ENCODE measurements at places on chromosomes 3 and 15.

- no peak for DNase-seq
Measured at GRCh38 chr3:188241883-188242282, 87.9 kb downstream of the LPP start.

- no peak for DNase-seq
Measured at GRCh38 chr15:92846741-92847140, 53.4 kb upstream of the CHD2 start.

DNA sequence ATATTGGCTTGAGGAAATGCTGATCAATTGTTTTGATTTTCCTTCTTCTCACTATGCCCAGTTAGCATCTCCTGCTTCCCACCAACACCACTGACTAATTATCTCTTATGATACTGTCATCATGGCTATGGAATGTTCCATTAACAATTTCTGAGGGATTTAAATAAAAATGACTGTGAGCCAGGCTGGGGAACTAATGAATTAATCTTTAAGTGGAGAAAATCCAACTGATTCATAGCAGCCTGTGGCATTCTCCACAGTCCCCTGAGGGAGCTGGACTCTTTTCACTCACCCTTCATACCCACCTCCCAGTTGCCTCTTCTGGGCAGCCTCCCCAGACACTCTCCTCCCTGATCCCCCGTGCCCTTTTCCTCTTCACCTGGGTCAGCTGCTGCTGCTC lies 353.6 kb downstream of the CLSTN2 start:
- DNase-seq = no peak

DNA sequence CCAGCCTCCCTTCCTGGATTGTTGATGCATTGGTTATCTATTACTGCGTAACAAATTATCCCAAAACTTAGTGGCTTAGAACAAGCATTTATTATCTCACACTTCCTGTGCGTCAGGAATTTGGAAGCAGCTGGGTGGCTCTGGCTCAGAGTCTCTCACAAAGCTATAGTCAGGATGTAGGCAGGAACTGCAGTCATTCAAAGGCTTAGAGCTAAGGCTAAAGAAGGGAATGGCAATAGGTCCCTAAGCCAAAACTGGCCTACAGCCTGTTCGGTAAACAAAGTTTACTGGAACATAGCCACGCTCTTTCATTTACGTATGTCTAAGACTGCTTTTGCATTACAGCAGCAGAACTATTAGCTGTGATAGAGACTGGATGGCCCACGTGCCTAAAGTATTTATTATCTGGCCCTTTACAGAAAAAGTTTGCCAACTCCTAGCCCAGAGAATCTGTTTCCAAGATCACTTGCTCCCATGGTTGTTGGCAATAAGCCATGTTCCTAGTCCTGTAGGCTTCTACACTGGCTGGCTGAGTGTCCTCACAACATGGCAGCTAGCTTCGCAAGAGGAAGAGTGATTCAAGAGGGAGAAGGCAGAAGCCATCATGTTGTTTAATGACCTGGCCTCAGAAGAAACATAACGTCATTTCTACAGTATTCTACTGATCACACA lies 132.4 kb downstream of the SNRK start:
- no peak for DNase-seq

DNA sequence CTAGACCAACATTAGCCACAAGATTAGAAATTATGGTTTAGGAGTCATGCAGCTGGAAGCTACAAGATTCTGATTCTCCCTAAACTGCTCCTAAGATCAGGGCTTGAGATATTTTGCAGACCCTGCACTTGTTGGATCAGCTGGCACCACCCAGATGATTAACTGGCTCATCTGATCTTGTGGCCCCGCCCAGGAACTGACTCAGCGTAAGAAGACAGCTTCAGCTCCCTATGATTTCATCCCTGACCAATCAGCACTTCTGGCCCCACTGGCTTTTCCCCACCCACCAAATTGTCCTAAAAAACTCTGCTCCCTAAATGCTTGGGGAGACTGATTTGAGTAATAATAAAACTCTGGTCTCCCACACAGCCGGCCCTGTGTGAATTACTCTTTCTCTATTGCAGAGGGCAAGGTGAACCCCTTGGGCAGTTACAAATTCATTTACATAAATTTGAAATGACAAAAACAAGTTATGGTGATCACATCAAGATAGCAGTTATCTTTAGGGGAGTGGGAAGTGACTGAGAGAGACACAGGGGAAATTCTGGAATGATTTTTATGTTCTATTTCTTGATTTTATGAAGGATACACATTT lies 76.5 kb downstream of the CD200R1L start:
- no peak for DNase-seq

DNA sequence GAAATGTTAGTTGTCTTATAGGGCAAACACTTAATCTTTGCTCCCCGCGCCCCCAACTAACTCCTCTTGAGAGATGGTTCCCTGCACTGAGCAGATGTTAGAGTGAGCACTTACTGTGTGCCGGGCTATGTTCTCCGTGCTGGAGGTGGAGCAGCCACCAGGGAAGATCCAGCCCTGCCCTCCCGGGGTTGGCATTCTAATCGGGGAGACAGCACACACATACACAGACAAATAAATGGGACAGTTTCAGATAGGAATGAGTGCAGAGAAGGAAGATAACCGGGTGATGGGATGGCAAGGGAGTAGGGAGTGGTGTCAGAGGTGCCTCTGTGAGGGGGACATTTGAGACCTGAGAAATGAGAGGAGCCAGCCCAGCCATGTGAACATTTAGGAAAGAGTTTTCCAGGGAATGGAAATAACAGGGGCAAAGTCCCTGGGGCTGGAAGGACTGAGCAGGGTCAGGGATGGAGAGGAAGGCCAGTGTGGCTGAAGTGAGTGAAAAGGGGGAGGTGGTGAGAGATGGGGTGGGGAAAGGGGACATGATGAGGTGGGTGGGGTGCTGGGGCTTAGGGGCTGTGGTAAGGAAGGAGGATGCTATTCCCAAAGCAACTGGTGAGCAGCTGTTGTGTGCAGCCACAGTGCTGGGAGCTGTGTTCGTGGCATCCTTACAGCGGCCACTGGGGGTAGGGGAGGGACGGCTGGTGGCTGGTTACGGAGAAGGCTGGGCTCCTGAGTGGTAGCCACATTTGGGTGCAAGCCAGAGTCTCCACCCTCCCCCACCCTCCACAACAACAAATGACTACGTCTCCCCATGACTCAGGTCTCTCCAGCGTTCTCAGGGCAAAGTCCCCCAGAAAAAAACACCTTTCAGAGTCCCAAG lies 15.4 kb upstream of the FGD5 start:
- no peak for DNase-seq

- DNase-seq = no peak
Measured at GRCh38 chr3:149767720-149768119, 15.4 kb upstream of the COMMD2 start.

DNA sequence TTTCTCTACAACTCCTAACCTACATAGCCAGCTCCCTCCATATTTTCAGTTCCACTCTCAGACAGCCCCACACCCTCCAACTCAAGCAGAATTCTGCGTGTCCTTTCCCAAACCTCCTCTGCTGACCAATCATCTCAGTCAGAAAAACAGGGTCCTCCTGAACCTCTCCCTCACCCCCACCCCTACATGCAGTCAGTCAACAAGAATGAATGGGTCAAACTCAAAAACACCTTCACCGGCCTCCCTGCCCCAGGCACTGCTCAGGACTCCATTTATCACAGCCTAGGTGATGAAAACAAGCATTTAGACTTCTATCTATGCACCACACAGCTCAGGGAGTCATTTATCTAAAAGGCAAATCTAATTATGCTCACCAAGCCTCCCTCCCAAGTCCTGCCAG lies 32.4 kb downstream of the MYL3 start:
- DNase-seq = no peak

DNA sequence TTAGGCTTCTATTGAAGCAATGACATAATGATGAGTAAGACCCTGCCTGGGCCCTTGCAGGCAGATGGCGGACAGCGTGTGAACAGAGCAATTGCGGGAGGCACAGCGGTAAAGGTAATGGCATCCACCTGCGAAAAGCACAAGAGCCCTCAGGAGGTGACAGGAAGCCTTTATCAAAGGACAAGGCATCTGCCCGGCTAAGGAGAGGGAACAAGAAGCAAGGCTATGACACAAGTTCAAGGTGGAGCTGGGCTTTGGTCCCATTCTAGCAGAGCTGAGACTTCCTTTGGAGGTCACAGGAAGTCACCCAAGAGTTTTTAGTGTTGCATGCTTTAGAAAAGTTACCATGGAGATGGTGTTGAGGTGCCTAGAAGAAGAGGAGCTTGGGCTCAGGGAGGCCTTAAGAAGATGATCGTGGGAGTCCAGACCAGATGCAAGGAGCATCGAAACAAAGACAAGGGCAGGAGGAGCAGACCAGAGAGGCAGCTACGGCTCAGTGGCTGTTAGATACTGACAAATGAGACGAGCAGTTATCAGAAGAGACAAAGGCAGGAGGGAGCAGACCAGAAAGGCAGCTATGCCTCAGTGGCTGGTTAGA lies 34.5 kb downstream of the OSBPL10 start:
- no peak for DNase-seq

DNA sequence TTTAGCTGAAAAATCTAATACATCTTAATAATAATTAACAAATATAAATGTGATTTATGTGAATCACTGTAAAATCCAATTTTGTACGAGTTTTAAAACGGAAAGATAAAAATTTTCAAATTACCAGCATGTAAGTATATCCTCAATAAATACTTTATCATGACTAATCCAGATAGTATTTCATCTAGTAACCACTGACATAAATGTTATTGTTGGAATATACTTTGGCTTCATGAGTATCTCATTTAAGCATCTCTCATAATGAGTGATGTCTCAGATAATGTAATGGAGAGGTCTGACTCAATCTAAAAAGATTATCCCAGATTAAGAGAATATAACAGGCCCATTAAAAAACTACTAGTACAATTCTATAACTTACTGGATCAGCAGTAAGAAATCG lies 216.3 kb downstream of the STAG1 start:
- no peak for DNase-seq

DNA sequence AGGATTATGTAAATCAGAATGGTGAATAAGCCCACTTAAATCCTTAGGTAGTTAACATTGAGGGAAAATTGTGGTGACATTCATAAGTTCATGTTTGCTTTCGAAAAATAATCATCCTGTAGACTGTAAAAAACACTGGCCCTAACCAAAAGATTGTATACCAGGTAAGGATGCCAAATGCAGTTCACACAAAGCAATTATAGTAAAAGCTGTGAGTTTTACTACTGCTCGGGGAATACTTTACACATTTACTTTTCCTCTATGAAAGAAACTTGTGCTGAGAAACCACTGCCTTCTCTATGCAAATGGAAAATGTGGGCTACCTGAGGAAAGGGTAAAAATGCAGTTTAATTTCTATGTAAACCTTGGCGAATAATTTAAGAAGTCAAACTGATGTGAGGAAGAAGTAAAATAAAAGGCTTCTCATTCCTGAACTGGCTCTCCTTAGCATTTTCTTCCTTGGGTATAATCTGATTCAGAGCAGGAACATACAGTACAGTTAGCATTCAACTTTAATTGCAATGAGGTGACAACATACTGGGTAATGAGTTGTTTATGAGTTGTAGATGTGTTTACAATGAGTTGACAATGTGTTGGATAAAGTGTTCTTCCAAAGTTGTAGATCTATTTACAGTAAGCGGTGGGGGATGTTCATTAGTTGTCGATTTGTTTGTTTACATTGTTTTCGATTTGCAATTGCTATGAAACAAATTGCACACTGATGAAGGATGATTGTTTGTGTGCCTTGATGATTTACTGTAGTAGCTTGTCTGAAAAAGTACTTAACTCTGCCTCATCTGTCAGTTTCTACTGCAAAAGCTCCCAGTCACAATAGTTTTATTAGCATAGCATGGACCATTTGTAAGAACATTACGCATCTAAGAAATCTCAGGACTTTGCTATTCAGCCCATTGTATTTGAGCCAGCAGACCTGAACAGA lies 453.0 kb upstream of the DPH6 start:
- no peak for DNase-seq

- no peak for DNase-seq
Measured at GRCh38 chr15:63978511-63979261, 67.6 kb downstream of the DAPK2 start.

GRCh38 chr15:43253431-43254403 lies 13.0 kb downstream of the TGM5 start:
- no peak for DNase-seq

DNA sequence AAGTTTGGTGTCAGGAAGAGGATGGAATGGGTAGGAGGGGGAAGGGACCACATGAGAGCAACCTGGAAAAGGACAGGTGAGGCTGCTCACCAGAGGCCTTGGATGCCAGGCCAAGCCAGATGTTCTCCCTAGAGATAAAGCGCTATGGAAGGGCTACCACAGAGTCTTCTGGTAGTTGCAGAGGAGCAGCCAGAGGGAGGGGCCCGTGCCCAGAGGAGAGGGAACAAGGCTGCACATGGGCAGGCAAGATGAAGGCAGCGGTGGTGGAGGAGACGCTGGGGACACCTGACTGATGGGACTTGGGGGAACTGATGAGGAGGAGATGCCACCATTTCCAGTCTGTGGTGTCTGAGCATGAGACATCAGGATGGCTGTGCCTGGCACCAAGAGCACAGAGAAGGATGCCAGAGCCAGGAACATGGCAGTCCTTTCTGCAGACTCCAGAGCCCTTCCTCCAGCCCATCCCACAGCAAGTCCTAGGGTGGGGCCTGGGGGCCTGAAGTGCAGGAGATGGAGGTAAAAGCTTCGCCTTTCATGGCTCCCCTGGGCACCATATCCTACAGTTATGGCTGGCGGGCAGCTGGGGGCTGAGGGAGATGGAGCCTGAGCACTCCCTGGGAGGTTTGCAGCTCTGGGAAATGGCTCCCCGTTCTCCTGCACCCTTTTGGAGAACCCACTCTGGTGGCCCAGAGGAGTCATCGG lies 103.0 kb downstream of the ETFA start:
- no peak for DNase-seq

- DNase-seq = no peak
Measured at GRCh38 chr3:162764051-162764807, 1267.6 kb downstream of the OTOL1 start.

GRCh38 chr3:125585595-125586223 lies 9.6 kb downstream of the OSBPL11 start:
- no peak for DNase-seq

GRCh38 chr3:148748283-148748682 lies 50.6 kb downstream of the AGTR1 start:
- no peak for DNase-seq

- no peak for DNase-seq
Measured at GRCh38 chr3:23739536-23739935, 66.2 kb upstream of the UBE2E1 start.

- DNase-seq = no peak
Measured at GRCh38 chr3:46619845-46620778, 7.8 kb downstream of the FAM240A start.

GRCh38 chr15:95394186-95395067 lies 936.1 kb upstream of the NR2F2 start:
- DNase-seq = no peak

DNA sequence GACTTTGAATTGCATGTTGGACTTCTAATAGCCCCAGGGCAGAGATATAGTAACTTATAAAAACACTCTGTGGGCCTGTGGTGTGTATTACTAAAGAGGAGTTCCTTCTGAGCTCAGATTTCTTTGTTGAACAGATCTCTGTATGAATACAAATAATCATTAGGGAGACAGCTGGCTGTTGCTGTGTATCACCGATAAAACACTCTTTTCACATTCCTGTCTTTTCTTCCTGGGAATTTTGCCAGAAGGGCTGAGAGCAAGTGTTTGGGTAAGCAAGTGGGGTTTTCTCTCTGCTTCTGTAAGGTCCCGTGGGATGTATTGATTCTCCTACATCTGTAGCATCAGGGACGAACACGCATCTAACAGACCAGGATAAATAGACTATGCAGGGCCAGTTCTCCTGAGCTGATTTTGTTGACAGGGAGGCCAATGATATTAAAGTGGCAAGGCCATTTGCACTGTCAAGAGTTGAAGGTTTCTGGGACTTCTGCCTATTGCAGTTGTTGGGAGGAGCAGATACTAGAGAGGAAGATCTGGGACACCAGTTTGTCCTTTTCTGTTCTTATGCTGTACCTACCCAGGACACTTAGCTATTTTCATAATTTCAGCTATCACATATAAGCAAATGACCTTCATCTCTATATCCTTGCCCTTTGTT lies 225.9 kb upstream of the CD96 start:
- no peak for DNase-seq

Data from GM12891 (cell line).